ENCODE measurements at places on chromosomes 1 and 21.

- no peak for DNase-seq
These were observed 56.3 kb downstream of the TBX15 start for GRCh38 chr1:118931876-118932275.

- DNase-seq: no peak
These were observed 127.5 kb upstream of the EDN2 start for GRCh38 chr1:41611932-41612450.

GRCh38 chr21:34185026-34185750 is 111.8 kb downstream of the MRPS6 start:
- no peak for DNase-seq

GRCh38 chr1:234324821-234325220 is 48.4 kb upstream of the COA6 start:
- DNase-seq: no peak

- no peak for DNase-seq
These were observed 408.0 kb downstream of the MATN1 start for GRCh38 chr1:30315185-30315960.

- DNase-seq: no peak
These were observed 2.1 kb downstream of the SLAMF8 start for GRCh38 chr1:159828581-159829272.

GRCh38 chr1:70671006-70671405 is 259.9 kb downstream of the CTH start:
- no peak for DNase-seq

GRCh38 chr1:234408757-234409156 is 35.5 kb downstream of the COA6 start:
- no peak for DNase-seq

All from activated gamma-delta T cell treated with anti-CD3 and anti-CD28 coated beads, Interleukin-2, amount 50 U/mL, for 16 hours (primary cell).